Head of caudate nucleus (tissue), 42 donors: ENCODE measurements at places on chromosomes 3 and 15.

DNA sequence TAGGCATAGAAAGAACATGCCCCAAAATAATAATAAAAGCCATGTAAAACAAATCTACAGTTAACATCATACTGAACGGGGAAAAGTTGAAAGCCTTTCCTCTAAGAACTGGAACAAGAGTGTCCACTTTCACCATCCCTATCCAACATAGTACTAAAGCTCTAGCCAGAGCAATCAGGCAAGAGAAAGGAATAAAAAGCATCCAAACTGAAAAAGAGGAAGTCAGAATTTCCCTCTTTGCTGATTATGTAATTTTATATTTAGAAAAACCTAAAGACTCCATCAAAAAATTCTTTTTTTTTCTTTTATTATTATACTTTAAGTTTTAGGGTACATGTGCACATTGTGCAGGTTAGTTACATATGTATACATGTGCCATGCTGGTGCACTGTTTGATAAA lies 661.6 kb upstream of the CBLB start:
- no peak for DNase-seq

GRCh38 chr15:26848498-26848897 lies 18.4 kb upstream of the GABRA5 start:
- no peak for DNase-seq

GRCh38 chr3:85433319-85433718 lies 474.5 kb downstream of the CADM2 start:
- no peak for DNase-seq

DNA sequence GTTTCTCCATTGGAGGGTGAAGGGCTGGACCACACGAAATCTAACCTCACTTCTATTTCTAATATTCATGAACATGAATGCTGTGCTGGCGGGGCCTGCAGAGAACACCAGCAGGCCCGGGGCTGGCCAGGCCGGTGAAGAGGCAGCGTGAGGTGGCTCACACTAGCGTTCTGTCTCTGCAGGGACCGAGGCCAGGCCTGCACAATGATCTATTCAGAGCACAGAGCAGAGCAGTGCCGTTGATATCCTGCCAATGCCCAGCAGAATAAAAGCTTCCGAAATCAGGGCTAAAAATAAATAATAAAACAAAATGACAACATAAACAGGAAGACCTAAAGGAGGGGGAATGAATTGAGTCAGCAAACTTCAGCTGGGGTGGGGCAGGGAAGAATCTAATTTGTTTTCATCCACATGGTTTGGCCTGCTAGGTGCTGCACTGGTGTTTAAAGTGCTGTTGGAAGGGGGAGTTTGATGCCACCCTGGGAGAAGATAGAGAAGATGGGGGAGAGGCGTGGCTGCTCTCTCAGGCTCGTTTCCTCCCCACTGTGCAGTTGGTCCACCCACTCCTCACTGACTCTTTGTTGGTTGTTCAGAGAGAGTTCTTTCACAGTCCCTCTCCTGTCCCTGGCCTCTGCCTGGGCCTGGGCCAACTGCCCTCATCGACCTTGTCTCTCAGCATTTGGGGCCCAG lies 837.1 kb downstream of the AGBL1 start:
- peak; percentile 90 for DNase-seq

GRCh38 chr3:15264486-15264885 lies 58.4 kb downstream of the CAPN7 start:
- DNase-seq = no peak
